Tibial nerve (tissue), 4 donors: ENCODE measurements at places on chromosomes 3 and 15. TPM values are rescaled to one million over a fixed set of nuclear protein-coding genes. Genes with fewer than 3 reads are reported as not detected.

BCHE gene
- 1.3 TPM for total RNA-seq

BUB1B gene
- total RNA-seq: 0.22 TPM

SPINT1 gene
- total RNA-seq: 5.4 TPM

GUCA1C gene
- not detected for total RNA-seq

MESP1 gene
- 10.5 TPM for total RNA-seq

TRAK1 gene
- 39.1 TPM for total RNA-seq

EIF2A gene
- total RNA-seq: 100 TPM

- H3K27me3 ChIP-seq: no peaks in the 10 kb centered on the region
- peak overlapping the region; percentile 8 for H3K4me3 ChIP-seq
- H3K27ac ChIP-seq: peak overlapping the region; percentile 59
- H3K4me1 ChIP-seq: peaks cover 6% of the 10 kb centered on the region
- no peaks in the 10 kb centered on the region for H3K36me3 ChIP-seq
These were observed 231.7 kb upstream of the ARRDC4 start for GRCh38 chr15:97728791-97729190.

DNA sequence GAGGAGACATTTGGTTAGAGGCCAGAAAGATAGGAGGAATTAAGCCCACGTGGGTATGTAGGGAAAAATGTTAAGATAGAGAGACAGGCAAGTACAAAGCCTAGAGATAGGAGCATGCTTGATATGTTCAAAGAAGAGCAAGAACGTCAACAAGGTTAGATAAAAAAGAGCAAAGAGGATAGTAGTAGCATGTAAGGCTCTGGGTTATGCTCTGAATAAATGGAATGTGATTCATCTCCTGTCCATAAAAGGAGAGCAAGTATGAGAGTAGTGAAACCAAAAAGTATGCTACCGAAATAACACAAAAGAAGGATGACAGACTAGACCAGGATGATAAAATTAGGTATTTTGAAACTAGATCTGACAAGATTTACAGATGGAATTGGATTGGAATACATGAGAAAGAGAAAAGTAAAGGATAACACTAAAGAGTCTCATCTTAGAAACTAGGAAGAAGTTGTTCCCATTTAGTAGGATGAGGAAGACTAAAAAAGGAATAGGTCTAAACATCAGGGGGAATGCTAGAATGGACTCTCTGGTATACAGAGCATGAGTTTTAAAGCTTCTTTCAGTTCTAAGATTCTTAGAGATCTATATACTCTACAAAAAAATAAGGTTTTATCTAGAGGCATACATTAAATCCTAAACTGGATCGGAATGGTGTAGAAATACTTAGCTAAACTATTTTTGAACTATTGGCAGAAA lies 59.1 kb downstream of the TRPM7 start:
- no peak overlapping the region for H3K4me3 ChIP-seq
- no peaks in the 10 kb centered on the region for H3K27me3 ChIP-seq
- no peaks in the 10 kb centered on the region for H3K4me1 ChIP-seq

- peak overlapping the region; percentile 58 for H3K4me3 ChIP-seq
- peak overlapping the region; percentile 68 for H3K27ac ChIP-seq
- H3K4me1 ChIP-seq: no peaks in the 10 kb centered on the region
- H3K27me3 ChIP-seq: no peaks in the 10 kb centered on the region
- no peak for DNase-seq
- H3K36me3 ChIP-seq: no peaks in the 10 kb centered on the region
These were observed 1.6 kb downstream of the BOC start for GRCh38 chr3:113212844-113213375.
